T-cell (primary cell): ENCODE measurements at places on chromosomes 7 and 10.

GRCh38 chr7:18771834-18772566 is 276.5 kb downstream of the HDAC9 start:
- no peaks in the 10 kb centered on the region for H3K27me3 ChIP-seq
- no peaks in the 10 kb centered on the region for H3K4me1 ChIP-seq
- no peak overlapping the region for H3K27ac ChIP-seq
- H3K36me3 ChIP-seq, result no peaks in the 10 kb centered on the region
- no peak for DNase-seq

DNA sequence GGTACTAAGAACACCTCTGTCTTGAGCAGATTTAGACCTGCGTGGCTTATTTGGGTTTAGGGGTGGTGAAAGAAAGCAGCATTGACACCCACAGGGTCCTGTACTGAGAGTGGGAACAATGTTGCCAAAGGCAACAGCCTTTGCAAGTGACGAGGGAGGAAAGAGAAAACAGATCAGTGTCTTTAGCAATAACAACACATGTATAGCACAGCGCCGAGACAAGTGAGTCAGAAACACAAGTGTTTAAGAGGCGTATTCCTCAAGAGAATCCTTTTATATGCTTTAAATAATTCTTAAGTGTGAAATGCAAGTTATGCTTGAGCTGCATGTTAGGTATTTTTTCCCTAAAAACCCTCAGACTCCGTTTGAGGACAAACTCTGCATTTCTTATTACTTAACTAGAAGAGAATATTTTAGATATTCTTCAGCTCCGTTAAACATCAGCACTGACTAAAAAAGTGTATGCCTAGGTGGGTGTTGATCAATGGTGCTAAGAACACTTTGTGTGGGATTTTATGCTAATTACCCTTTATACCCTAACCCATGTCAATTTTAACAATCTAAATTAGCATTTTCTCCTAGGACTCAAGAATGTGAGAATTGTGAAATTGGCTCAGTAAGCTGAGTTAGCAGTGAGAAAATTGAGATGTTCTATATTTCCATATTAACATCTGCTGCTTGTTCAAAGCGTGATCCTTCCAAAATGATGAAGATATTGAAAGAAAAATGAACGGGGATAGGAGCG is 1095.4 kb upstream of the CELF2 start:
- DNase-seq, result no peak
- no peaks in the 10 kb centered on the region for H3K27me3 ChIP-seq
- H3K27ac ChIP-seq, result no peak overlapping the region
- no peak overlapping the region for H3K4me3 ChIP-seq
- no peaks in the 10 kb centered on the region for H3K36me3 ChIP-seq

- H3K36me3 ChIP-seq, result peaks cover 28% of the 10 kb centered on the region
- no peaks in the 10 kb centered on the region for H3K27me3 ChIP-seq
- no peak overlapping the region for H3K4me3 ChIP-seq
- no peak for DNase-seq
These were observed 71.0 kb downstream of the SEPTIN7 start for GRCh38 chr7:35871856-35872255.

- no peaks in the 10 kb centered on the region for H3K27me3 ChIP-seq
- H3K4me3 ChIP-seq, result no peak overlapping the region
- no peaks in the 10 kb centered on the region for H3K36me3 ChIP-seq
- no peak for DNase-seq
These were observed 267.9 kb upstream of the LRGUK start for GRCh38 chr7:133859231-133859630.

DNA sequence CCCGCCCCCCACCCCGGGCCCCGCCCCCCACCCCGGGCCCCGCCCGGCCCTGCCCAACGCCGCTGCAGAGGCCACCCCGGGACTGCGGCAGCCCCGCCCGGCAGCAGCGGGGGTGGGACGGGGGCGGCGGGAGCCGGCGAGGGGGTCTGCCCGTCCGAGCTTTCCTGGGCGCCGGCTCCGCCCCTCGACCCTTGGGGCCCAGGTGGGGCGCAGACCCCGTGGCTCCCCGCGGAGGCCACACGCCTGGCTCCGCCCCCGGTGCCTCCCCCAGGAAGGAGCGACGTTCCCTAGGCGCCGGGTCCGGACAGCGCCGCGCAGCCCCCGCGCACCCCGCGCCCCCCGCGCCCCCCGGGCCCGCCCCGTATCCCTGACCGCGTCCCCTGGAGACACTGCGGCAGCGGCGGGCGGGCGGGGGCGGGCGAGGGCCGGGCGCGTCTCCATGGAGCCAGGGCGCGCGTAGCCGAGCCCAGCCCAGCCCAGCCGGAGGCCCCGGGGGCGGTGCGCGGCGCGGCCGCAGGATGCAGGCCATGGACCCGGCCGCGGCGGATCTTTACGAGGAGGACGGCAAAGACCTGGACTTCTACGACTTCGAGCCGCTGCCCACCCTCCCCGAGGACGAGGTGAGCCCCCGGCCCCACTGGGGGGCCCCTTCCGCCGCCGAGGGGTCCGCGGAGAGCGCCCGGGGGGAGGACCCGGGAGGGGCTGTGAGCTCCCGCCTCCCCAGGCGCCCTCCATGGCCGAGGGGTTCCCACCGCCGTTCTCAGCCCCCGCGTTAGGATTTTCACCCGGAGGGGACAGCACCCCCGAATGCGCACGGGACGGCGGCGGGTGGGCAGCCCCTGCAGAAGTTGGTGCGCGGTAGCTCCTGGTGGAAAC is at the start of gene KNDC1:
Gene KNDC1, plus strand, starts transcription at position 270 of the 876 bp plus-strand sequence. Its CDS starts 249 bp downstream, at position 519.
- DNase-seq, result peak; percentile 5
- no peaks in the 10 kb centered on the region for H3K36me3 ChIP-seq
- peaks cover 12% of the 10 kb centered on the region for H3K4me1 ChIP-seq
- no peak within 1 kb of the TSS for H3K4me3 ChIP-seq
